ENCODE measurements at places on chromosomes 6 and 20.

DNA sequence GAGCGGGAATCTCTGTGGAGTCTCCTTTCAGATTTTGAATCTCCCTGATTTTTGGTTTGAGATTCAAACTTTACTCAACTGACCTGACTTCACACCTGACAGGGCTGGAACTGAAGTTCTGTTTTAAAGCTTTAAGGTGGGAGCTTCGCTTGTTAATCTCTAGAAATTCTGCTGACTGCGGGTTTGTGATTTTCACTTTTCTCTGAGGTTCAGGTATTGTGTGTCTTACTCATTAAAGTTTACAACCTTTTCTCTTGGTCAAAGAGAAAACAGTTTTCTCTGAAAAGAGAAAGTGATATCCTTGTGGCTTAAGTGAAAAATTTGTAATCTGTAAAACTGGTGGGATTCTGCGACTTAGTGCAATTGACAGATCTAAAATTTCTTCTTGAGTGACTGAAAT lies 20.7 kb upstream of the IGF2R start:
- no peak for DNase-seq

DNA sequence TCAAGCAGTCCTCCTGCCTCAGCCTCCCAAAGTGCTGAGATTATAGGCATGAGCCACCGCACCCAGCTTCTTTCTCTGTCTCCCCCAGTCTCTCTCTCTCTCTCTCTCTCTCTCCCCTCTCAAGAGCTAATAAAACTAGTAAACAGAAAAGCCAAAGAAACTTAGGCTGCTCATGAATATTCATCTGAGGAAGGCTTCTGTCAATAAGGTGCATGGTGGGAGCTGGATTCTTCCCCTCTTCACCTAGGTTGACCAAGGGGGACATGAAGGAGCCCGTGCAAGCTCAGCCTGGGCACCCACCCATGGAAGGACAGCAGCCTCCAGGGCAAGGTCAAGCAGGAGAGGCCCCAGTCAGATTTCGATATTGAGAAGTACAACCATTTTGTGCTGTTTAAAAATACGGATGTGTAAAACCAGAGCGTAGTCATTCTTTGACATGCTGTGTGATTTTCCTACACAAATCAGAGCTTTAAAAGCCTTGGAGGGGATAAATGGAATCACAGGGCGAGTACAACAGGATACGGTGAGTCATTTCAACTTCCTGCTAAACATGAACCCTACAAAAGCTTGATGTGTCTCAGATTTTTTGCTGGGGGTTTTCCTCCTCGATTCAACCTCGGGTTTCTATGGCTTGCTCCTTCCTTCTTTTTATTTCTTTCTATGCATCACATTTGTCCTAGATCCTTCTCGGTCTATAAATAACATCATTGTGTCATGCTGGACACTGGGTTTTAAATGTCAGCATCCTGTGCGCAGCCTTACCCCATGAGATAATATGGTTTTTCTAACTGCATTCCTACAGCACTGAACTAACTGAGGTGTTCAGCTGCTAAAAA lies 368.9 kb upstream of the JARID2 start:
- peak; percentile 90 for DNase-seq

- DNase-seq = no peak
Measured at GRCh38 chr20:11219192-11219591, 545.4 kb upstream of the JAG1 start.

DNA sequence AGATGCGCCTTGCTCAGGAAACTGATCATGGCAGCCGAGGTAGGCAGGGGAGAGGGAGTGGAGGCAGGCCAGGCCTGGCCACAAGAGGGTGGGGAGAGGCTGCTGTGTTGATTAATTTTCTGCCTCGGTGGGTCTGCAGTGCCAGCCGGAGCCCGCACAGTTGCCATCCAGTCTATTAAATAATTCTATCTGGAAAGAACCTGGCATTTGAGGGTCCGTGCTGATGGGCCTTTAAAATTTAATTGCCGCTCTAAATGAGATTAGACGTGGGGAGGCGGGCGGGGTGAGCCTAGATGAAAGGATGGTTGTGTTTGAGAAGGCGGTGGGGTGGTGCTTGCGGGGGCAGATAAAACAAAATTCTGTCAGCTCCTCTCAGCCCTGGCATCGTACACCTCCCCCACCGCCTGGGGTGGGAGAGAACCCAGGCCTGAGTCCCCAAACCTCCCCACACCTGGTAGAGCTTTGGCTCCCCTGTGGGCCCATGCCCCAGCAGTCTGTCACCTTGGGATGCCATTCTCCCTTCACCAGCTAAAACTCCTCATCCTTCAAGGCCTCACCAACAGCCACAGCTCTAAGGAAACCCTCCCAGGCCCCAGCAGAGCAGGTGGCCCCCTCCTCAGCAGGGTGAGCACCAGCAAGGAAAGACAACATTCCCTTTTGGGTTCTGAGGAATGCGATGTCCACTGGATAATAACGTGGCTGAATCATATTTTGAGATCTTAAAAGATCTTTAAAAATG lies 167.3 kb downstream of the GRM4 start:
- DNase-seq = no peak

- DNase-seq = no peak
Measured at GRCh38 chr6:17480476-17480875, 87.1 kb downstream of the CAP2 start.

DNA sequence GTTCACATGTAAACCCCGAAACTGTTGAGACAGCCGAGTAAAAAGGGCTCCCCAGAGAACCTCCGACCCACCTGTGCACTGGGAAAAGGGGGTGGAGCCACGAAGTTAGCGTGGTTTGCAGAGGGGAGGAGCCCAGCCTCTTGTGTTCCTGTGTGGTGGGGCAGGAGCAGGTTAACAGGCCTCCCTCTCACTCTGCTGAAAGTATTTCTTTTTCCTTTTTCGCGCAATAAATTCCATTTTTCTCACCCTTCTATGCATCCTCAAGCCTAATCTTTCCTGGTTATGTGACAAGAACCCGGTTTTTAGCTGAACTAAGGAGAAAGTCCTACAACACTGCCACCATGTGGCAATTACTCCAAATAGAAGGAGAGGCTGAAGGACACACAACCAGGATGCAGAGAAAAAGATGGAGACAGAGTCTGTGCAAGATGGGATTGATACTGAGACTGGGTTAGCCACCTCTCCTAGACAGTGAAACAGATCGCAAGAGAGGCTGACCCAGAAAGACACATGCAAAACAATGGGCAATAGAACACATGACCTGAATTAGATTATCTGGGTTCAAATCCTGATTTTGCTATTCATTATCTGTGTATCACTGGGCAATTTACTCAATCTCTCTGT lies 168.7 kb upstream of the PRSS16 start:
- DNase-seq = peak; percentile 71

DNA sequence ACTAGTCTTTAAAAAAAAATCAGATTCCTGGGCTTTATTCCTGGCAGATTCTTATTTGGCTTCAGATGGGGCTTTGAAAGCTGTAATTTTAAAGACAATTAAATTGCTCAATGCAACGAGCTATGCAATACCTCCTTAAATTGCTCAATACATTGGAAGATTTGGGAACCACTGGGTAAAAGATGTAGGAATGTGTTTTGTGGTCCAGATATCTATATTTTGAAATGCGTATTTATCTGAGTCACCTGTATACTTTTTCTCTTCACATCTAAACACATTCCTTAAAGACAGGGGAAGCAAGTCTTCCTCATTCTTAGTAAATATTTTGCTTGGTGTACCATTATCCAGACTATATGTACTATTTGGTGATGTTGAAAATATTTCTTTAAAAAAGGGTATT lies 29.6 kb upstream of the MAP7 start:
- no peak for DNase-seq

GRCh38 chr6:15441981-15442380 lies 196.1 kb downstream of the JARID2 start:
- no peak for DNase-seq

DNA sequence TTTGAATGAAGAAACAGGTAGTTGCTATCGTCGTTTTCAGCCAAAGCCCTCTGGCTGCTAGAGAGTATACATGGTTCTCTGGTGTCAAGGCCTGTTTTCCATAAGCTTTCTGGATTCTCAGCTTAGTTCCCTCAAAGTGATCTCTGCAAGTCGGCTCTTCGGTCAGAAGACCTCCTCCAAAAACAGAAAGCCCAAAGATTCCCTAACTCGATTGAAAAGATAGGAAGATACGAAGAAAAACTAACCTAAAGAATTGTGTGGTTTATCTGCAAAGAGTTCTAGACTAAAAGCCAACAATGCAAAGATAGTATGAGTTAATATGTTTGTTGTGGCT lies 545 bp upstream of the ASCC3 start:
- no peak for DNase-seq

DNA sequence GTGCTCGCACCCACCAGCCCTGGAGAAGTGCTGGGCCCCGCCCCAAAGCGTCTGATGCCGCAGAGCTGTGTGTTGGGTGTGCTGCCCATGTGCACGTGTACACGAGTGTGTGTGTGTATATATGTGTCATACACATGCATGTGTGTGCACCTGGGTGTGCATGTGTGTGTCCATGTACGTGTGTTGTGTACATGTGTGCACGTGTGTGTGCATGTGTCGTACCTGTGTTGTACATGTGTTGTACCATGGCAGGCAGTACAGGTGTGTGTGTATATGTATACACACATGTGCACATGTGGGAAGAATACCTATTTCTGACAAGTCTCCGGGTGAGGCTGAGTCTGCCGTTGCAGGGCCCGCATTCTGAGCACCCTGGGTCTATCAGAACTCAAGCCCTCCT lies 6.2 kb upstream of the MRGBP start:
- no peak for DNase-seq
